Activated CD8-positive, alpha-beta T cell treated with anti-CD3 and anti-CD28 coated beads, Interleukin-2, amount 10 ng/mL, durations not matched to agents 7 days and 5 days (primary cell): ENCODE measurements at places on chromosomes 5 and 9.

DNA sequence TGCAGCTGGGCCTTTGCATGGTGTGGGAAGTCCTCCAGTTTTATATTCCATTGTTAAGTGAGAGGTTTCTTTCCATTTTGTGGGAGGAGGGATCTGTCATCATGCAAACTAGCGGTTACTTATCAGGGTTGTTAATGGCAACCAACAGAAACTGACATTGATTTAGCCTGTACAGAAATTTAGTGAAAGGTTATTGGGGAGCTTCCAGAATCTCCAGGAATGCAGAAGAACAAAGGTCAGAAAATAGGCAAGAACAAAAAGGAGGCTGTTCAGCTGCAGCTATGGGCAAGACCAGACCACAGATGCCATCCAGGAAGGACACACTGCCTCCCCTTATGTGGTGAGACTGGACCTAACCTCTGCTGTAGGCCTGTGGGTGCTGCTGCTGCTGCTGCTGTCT, 395.8 kb downstream of the KDM4C start:
- no peaks in the 10 kb centered on the region for H3K27me3 ChIP-seq
- DNase-seq: no peak
- H3K36me3 ChIP-seq: peaks cover 28% of the 10 kb centered on the region
- H3K27ac ChIP-seq: peak overlapping the region; percentile 6
- no peak overlapping the region for H3K4me3 ChIP-seq

DNA sequence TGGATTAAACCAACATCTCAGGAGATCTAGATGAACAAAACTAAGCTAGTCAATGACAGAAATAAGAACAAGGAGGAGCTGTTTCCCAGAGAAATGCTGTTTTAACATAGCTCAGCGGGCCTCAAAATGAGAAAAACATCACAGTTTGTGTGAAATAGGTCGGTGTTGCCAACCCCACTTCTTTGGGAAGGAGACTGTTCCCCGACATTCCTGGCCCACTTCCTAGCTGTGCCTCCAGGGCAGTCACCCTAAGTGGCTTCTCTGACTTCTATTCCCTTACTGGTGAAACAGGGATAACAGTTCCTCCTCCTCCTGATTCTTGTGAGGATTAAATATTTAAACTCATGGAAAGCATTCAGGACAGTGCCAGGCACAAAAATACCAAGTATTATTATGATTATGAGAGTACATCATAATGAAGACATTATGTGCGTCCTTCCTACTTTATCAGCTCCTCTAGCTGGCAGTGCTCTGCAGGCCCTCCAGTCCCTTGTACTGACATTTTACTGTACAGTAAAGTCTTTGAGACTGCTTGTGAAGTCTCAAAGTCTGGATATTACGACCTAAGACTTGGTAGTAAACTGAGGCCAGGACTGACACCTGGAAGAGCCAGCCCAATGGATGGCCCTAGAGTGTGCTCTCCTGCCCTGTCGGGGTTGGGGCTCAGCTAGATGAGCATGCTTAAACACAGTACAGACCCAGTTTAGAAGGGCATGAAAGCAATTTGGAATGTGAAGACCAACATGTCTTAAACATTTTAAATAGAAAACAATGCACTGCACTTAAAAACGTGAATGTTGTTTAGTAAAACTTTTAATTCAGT, 7.3 kb downstream of the ISCA1 start:
- H3K4me3 ChIP-seq: no peak overlapping the region
- H3K27ac ChIP-seq: no peak overlapping the region
- peaks cover 14% of the 10 kb centered on the region for H3K4me1 ChIP-seq
- peaks cover 25% of the 10 kb centered on the region for H3K36me3 ChIP-seq
- no peak for DNase-seq
- no peaks in the 10 kb centered on the region for H3K27me3 ChIP-seq

GRCh38 chr5:167290478-167290877, 1001.0 kb upstream of the WWC1 start:
- H3K27me3 ChIP-seq: no peaks in the 10 kb centered on the region
- no peak for DNase-seq
- no peaks in the 10 kb centered on the region for H3K4me1 ChIP-seq
- no peak overlapping the region for H3K4me3 ChIP-seq

DNA sequence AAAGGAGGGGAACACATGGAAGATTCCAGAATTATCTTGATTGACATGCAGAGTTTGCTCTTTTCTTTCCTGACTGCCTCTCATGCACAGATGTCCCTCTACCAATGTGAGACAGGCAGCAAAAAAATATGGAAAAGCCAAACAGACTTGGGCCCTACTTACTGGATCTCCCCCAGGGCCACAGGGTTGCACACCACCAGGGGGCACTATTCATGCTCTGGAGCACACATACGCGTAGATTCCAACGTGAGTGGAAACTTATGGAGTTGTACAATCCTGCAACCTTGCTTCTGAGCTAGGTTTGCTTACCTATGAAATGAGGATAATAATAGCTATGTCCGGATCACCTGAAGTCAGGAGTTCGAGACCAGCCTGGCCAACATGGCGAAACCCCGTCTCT, 319.5 kb downstream of the ARHGEF28 start:
- H3K36me3 ChIP-seq: no peaks in the 10 kb centered on the region
- peaks cover 7% of the 10 kb centered on the region for H3K27me3 ChIP-seq
- H3K27ac ChIP-seq: no peak overlapping the region

DNA sequence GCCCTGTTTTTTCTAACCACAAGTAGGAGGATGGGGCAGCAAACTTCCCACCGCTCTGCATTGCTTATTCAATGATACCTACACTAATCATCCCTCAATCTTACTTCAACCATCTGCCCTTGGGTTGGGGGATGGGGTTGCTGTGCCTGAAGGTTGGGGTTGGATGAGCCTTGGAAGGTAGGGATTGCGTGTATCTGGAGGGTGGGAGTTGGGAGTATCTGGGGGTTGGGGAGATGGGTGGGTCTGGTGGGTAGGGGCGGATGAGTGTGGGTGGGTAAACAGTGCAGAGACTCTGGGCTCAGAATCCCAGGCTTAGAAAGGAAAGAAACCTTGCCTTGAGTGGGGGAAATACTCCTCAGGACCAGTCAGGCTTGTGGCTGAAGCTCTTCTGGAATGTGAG, 467.4 kb downstream of the DIRAS2 start:
- H3K4me3 ChIP-seq: no peak overlapping the region
- no peaks in the 10 kb centered on the region for H3K36me3 ChIP-seq
- no peak overlapping the region for H3K27ac ChIP-seq
- DNase-seq: no peak
- H3K4me1 ChIP-seq: no peaks in the 10 kb centered on the region

- no peaks in the 10 kb centered on the region for H3K4me1 ChIP-seq
- H3K4me3 ChIP-seq: no peak overlapping the region
- H3K36me3 ChIP-seq: no peaks in the 10 kb centered on the region
- DNase-seq: no peak
- no peak overlapping the region for H3K27ac ChIP-seq
Observed at GRCh38 chr5:42089705-42090104, 164.6 kb downstream of the FBXO4 start.

GRCh38 chr9:82601293-82601771, 461.6 kb downstream of the RASEF start:
- DNase-seq: no peak
- no peaks in the 10 kb centered on the region for H3K4me1 ChIP-seq
- H3K27me3 ChIP-seq: no peaks in the 10 kb centered on the region
- no peak overlapping the region for H3K4me3 ChIP-seq

GRCh38 chr5:133321833-133322420, 270.1 kb downstream of the HSPA4 start:
- no peak for DNase-seq
- no peaks in the 10 kb centered on the region for H3K27me3 ChIP-seq
- H3K4me1 ChIP-seq: peaks cover 6% of the 10 kb centered on the region
- H3K36me3 ChIP-seq: no peaks in the 10 kb centered on the region
- H3K27ac ChIP-seq: no peak overlapping the region

DNA sequence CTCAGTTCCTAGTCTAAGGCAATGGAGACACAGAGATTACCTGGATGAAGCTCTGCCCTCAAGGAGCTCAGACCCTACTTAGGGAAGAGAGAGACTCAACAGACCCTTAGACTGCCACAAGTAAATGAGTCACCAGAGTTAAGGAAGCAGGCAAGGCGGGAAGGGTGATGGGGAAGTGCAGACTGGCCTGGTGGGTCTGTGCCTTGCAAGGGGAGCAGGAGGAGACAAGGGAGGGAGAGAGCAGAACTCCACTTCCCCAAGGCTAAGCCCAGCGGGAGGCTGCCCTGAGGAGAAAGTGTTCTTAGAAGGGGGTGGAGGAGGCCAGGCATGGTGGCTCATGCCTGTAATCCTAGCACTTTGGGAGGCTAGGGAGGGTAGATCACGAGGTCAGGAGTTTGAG, 83.7 kb downstream of the HRH2 start:
- H3K4me3 ChIP-seq: no peak overlapping the region
- DNase-seq: no peak

DNA sequence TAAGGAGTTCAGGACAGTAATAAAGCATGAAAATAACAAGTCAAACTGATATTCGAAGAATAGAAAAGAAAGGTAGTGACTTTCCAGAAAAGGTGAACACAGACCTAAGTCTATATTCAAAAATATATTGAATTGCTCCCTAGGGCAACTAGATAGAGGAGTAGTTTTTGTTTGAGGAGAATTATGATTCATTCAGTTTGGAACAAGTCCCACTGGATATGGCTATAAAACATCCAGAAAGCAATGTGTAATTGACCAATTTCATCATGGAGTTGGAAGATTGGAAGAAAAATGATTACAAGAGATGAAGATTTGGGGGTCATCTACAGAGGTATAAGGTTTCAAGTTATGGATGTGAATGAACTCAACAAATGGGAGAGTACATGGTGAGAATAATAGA, 117.5 kb upstream of the ZNF462 start:
- H3K36me3 ChIP-seq: no peaks in the 10 kb centered on the region
- no peaks in the 10 kb centered on the region for H3K4me1 ChIP-seq
- H3K4me3 ChIP-seq: no peak overlapping the region

DNA sequence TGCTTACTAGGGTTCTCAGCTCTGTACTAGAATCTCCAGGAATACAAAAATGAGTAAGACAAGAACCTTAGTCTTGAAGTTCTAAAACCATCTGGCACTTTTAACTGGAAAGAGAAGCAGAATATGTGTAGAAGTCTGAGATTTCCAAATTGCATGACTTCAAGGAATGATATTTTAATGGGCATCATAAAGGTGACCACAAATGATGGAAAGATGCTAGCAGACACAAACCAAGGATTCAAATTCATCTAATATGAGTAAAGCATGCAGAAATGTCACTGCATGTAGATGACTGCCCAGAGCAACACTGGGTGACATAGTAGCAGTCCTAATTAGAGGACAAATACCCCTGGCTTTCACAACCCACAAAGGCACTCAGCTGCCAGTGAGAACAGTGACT, 117.2 kb downstream of the RPS23 start:
- H3K4me1 ChIP-seq: no peaks in the 10 kb centered on the region
- no peaks in the 10 kb centered on the region for H3K36me3 ChIP-seq
- H3K27me3 ChIP-seq: no peaks in the 10 kb centered on the region
- no peak overlapping the region for H3K27ac ChIP-seq

DNA sequence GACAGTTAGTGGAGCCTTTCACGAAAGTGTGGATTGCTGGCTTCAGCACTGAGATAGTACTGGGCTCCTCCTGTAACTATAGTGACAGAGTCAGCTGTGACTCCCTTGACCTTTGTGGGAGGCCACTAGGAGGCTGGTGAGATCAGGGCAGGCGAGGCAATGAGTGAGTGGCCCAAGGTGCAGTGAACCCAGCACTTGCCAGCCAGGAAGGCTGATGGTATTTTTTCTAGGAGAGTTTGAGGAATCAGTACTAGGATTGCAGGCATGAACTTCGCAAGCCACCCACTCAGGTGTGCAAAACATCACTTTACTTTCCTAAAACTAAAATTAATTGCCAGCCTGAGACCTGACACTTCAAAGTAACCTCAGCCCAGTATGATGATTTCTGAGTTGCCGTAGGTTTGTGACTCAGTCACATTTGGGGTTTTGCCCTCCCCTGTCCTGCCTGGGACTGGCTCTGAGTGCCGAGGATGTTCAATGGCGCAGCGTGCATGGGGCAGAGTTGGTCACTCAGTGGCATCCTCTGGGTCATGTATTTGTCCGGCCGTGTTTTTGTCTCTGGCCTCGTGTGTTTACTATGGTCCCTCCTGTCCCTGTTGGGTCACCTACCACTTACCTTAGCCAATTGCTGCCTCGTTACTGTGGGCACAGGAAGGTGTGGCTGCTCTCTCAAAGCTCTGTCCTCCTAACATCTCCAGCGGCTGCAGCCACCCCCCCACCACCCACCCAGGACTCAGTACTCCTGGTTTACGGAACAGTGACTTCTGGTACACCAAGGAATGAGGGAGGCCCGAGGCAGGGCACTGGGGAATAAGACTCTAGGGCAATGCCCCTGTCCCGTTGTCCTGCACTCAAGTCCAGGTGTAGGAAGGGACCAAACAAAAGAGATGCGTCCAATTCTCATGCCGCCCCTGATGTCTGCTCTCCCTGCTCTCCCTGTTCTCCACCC, 67.2 kb downstream of the IL31RA start:
- no peak overlapping the region for H3K27ac ChIP-seq
- peaks cover 2% of the 10 kb centered on the region for H3K27me3 ChIP-seq
- no peak for DNase-seq
- H3K4me3 ChIP-seq: no peak overlapping the region
- peaks cover 37% of the 10 kb centered on the region for H3K4me1 ChIP-seq

- H3K4me1 ChIP-seq: peaks cover 8% of the 10 kb centered on the region
- DNase-seq: no peak
- H3K27me3 ChIP-seq: no peaks in the 10 kb centered on the region
- H3K27ac ChIP-seq: no peak overlapping the region
Observed at GRCh38 chr9:8366161-8366926, 566.8 kb upstream of the DMAC1 start.

GRCh38 chr5:3913279-3913678, 317.6 kb downstream of the IRX1 start:
- no peaks in the 10 kb centered on the region for H3K36me3 ChIP-seq
- no peak overlapping the region for H3K4me3 ChIP-seq
- DNase-seq: no peak
- H3K27ac ChIP-seq: no peak overlapping the region
- H3K4me1 ChIP-seq: no peaks in the 10 kb centered on the region
- H3K27me3 ChIP-seq: no peaks in the 10 kb centered on the region

DNA sequence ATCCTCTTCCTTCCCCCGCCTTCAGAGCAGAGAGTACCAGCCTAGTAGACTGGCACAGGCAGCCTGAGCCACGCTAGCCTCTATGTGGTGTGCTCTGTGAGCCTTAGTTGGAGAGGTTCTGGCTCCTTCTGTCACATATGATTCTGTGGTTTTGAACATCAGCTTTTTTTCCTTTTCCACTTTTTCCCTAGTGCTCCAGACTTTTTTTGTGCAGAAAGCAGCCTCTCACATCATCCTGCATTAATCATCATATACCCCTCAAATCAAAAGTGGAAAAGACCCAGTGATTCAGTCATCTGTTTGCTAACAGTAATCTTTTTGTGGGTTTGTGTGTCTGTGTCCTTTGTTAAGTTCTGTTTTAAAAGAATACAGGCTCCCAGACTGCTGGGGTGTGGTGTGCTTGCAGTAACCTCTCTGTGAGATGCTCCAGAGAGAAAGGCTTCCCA, 663.9 kb upstream of the RGMB start:
- no peaks in the 10 kb centered on the region for H3K4me1 ChIP-seq
- H3K36me3 ChIP-seq: no peaks in the 10 kb centered on the region
- no peaks in the 10 kb centered on the region for H3K27me3 ChIP-seq
- no peak overlapping the region for H3K27ac ChIP-seq

- H3K4me1 ChIP-seq: peaks cover 8% of the 10 kb centered on the region
- H3K27ac ChIP-seq: no peak overlapping the region
- no peaks in the 10 kb centered on the region for H3K36me3 ChIP-seq
Observed at GRCh38 chr9:22216730-22217172, 207.6 kb upstream of the CDKN2B start.

- no peak overlapping the region for H3K27ac ChIP-seq
- no peaks in the 10 kb centered on the region for H3K4me1 ChIP-seq
- no peak for DNase-seq
- no peak overlapping the region for H3K4me3 ChIP-seq
Observed at GRCh38 chr5:96447949-96448348, 14.9 kb upstream of the PCSK1 start.

GRCh38 chr5:9245071-9245470, 300.8 kb downstream of the SEMA5A start:
- no peaks in the 10 kb centered on the region for H3K4me1 ChIP-seq
- no peak for DNase-seq
- no peaks in the 10 kb centered on the region for H3K36me3 ChIP-seq
